ENCODE measurements at places on chromosomes 6 and 20.

DNA sequence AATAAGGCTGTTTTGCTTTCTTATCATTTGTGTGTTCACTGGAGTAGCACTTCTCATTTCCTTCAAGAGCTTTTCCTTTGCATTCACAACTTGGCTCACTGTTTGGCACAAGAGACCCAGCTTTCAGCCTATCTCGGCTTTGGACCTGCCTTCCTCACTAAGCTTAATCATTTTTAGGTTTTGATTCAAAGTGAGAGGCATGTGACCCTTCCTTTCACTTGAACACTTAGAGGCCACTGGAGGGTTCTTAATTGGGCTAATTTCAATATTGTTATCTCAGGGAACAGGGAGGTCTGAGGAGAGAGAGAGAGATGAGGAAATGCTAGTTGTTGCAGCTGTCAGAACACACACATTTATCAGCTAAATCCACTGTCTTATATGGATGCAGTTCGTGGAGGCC, 82.9 kb upstream of the SCAF8 start:
- DNase-seq, result no peak

GRCh38 chr6:46935687-46936086, 13.9 kb upstream of the ADGRF5 start:
- DNase-seq, result no peak

GRCh38 chr6:142013287-142013686, 119.4 kb upstream of the GJE1 start:
- no peak for DNase-seq

DNA sequence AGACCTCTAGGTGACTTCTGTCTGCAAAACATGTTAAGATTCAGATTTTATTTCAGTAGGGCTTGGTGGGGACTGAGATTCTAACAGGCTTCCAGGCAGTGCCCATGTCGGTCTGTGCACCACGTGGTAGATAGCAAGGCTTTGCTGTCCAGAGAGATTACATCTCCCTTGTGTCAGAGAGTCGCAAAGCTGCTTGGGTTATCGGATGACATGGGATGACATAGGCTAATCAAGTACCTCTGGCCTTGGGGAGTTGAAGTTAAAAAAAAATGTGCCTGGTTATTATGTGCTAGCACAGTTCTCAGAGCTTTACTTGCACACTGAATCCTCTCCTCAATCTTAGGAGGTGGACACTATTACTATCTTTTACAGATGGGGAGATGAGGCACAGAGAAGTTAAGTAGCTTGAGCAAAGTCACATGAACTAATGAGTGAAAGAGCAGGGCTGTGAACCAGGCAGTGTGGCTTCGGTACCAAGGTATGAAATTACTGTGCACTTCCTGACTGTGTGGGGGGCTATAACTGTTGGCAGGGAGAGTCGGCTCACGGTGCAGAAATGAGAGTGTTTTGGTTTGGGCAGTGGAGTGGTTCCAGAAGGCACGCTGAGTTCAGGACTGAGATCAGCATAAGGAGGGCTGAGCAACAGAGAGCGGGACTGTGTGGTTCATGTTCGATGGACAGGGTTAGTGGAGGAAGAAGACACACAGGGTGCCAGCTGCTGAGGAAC, 41.1 kb downstream of the FARS2 start:
- peak; percentile 42 for DNase-seq

Measured in GM19239 (cell line).